ENCODE measurements at places on chromosomes 7 and 10.

DNA sequence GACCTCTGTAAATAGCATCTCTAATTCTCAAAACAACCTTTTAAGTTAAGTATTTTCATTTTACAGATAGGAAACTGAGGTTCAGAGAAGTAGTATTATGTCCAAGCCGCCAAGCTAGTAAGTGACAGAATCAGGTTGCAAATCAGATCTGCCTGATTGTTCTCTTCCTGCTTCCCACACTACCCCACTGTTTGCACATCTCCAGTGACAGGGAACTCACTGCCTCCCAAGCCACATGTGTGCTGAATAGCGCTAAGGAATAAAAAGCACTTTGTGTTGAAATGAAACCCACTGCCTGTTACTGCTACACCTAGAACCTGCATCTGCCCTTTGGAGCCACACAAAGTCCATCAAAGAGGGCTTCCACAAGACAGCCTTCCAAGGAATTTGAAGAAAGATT, 45.1 kb upstream of the WDR11 start:
- DNase-seq, result no peak

GRCh38 chr10:11516431-11516746, 95.1 kb downstream of the USP6NL start:
- DNase-seq, result no peak

GRCh38 chr7:90654718-90655427, 58.8 kb downstream of the CDK14 start:
- DNase-seq, result no peak

DNA sequence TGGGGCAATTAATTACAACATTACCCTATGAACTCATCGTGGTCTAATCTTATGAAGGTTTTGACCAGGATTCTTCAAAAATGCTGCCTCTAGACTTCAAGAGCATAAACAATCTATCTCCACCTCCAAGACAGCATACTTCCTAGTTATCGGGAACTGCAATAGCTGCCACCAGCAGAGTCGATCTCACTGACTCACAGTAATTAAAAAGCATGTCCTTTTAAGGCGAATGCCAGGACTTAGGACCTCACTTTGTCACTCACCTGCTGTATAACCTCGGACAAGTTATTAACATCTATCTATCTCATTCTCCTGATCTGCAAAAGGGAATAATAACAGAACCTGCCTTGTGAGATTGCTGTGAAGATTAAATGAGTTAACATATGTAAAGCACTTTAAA, 666.0 kb upstream of the COBL start:
- no peak for DNase-seq

- DNase-seq, result no peak
Observed at GRCh38 chr7:1735262-1735661, 65.2 kb downstream of the ELFN1 start.

DNA sequence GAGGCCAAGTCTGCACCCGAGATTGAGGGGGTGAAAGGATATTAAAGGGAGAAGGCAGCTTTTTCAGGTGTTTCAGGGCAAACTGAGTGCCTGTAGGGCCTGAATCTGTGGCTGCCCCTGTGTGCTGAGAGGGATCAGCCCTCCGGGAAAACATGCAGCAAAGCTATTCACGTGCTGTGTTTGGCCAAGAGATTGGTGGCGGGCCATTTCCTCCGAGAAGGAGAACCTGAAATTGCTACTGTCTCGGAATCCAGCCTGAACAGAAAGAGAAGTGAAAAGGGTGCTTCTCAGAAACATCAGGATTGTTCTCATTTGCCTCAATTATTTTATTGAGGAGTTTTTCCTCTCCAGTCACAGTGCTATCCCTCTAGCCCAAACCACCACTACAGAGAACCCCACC, 16.0 kb downstream of the GIMAP5 start:
- no peak for DNase-seq

DNA sequence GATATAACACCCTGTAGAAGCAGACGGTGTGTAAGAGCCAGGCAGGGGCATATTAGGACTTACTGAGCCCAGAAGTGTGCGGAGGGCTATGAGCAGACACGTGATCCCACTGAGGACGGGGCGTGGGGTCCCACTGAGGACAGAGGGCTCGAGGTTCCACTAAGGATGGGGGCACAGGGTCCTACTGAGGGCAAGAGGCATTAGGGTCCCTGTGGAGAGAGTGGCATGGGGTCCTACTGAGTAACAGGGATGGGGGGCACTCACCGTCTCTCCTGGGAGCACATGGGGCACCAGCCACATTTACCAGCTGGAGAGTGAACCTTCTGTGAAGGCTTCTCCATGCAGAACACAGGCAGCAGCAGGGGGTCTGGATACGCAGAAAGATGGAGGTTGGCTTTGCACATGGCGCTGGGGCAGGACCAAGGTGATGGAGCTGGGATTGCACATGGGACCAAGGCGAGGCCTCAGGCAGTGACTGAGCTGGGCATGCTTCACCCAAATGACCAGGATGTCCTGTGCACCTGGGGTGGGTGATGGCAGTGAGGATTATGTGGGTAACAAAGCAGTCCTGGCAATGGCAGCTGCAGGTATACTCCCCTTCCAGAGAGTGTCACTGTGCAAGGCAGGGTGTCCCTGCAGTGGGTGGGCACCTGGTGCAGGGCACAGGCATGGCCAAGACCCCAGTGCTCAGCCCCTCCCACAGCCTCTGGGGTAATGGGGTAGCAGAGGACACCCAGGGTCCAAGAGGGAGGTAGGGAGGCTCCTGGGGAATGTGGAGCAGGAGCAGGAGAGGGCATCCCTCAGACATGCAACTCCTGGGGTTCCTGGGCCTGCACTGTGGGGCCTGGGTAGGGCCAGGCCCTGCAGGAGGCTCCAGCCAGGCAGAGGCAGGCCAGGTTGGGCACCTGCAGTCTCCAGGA, 278.1 kb downstream of the TCERG1L start:
- no peak for DNase-seq

DNA sequence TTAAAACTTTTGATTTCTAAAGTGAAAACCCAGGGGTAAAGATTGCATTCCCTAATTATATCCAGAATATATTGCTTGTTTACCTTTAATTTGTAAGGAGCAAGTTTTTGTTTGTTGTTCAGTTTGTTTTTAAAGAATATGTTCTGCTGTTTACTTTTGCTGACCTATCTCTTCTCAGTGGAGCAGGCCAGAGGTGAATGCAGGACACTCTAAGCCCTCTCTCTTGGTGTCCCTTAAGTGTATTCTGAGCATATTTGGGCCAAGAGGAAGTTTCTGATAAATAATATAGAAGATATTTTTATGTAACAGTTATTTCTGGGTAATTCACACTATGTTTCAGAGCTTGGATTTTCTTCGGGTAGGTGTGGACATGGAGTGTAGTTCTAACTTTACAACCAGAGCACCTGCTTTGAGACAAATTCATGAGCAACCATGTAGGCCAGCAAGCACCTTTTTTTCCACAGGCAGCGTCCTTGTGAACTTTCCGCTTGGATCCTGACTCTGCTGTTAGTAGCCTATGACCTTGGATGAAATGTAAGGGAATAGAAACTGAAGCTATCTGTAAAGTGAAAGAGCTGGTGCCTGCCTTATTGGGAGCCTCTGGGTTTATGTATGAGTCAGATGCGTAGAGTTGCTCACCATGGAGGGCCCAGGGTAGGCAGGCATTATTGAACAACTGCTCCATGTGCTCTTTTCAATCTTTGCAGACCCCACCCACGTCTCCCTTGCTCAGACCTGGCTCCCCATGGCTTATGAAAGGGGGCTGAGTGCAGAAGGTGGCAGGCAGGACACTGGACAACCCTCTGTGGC, 16.1 kb downstream of the OGDH start:
- DNase-seq, result no peak

DNA sequence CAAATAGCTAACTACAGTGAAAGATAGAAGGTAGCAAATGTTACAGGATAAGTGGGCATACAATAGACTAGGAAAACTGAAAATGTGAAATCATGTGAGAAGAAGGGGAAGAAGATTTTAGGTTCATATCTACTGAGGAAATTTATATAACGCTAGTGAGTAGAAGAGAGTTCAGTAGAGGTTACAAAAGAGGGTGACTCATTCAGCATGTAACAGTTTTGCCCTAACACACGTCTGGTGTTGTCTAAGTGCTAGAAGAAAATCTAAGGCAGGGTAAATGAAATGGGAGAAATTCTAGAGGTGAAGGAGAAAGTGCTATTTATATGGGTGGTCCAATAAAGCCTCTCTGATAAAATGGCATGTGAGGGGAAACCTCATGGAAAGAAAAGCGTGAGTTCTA, 731.4 kb upstream of the POT1 start:
- DNase-seq, result no peak

DNA sequence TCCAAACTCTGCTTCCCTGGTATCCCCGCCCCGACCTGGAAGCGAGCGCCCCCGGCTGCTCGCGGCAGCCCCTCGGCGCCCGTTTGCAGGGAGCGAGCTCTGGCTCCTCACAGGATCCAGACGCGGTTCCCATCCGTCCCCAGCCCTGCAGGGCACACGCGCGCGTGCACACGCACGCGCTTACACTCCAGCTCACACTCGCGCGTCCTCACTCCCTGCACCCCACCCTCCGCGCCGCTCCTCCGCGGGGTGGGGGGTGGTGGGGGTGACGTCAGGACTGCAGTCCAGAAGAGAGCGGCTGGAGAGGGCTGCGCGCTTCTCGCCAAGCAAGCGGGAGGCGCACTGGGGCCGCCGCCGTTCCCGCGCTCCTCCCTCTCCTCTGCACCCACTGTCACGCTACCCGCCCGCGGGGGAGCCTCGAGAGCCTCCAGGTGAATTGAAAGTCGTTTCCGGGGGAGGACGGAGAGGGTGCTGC, 255.6 kb downstream of the OTUD1 start:
- peak; percentile 60 for DNase-seq

DNA sequence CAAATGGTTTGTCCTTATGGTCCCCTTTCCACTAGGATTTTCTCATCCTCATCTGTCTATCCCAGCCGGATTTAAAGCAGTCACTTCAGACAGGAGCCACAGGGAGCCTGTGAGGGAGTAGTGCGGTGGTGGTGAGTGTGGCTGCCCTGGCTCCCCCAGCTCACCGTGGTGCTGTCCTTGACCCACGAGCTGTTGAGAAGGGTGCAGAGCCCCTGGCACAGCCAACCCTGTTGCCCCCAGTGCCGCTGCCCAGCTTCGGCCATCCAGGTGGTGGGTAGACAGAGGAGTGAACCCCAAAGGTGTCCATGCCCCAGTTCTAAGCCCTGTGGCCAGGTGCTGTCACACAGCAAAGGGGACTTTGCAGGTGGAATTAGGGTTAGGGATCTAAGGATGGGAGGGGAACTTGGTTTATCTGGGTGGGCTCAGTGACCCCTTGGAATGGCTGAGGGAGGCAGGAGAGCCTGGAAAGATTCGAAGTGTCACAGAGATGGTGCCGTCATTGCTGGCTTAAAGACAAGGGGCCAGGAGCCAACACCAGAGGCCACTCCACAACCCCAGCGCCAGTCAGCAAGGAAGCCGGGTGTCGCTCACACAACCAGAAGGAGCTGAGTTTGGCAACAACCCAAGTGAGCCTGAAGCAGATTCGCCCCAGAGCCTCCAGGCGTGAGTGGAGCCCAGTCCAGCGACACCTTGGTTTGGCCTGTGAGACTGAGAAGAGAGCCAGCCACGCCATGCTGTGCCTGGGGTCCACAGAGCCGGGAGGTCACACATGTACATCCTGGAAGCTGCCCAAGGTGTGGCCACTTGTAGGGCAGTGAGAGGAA, 142.4 kb downstream of the ADCY1 start:
- no peak for DNase-seq

GRCh38 chr10:101818872-101819633, 809 bp upstream of the OGA start:
- peak; percentile 86 for DNase-seq

- no peak for DNase-seq
Observed at GRCh38 chr10:101047961-101048892, 13.6 kb upstream of the KAZALD1 start.

DNA sequence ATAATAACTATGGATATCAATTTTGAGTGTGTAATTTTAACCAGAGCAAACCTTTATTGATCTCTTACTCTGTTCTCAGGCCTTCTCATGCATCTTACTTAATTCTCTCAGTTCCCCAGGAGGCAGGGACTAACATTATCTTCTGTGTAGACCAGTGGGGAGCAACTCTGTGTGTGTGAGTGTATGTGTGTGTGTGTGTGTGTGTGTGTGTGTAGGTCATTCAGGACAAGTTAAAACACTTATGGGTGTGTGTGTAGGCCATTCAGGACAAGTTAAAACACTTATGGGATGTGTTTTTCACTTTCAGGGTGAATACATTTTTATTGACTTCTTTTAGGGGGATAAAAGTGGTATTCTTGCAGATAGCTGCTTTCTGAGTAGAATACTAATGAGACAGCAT, 145.0 kb downstream of the ADAM12 start:
- no peak for DNase-seq

- no peak for DNase-seq
Observed at GRCh38 chr7:81321949-81322348, 403.1 kb upstream of the SEMA3C start.

DNA sequence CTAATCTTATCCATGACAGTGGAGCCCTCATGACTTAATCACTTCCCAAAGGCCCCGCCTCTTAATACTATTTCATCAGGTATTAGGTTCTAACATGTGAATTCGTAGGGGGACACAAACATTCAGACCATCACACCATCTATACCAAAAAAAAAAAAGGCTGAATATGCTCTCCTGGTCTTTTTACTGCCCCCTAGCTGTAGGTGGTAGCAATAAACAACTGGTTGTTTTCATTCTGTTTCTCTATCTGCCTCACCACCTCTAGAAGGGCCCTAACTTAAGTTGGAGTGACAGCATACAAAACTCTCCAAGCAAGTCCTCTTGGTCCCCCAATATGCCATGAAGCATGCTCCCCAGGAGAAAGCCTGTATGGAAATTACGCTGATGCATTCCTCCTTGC, 94.1 kb downstream of the GRM8 start:
- no peak for DNase-seq

DNA sequence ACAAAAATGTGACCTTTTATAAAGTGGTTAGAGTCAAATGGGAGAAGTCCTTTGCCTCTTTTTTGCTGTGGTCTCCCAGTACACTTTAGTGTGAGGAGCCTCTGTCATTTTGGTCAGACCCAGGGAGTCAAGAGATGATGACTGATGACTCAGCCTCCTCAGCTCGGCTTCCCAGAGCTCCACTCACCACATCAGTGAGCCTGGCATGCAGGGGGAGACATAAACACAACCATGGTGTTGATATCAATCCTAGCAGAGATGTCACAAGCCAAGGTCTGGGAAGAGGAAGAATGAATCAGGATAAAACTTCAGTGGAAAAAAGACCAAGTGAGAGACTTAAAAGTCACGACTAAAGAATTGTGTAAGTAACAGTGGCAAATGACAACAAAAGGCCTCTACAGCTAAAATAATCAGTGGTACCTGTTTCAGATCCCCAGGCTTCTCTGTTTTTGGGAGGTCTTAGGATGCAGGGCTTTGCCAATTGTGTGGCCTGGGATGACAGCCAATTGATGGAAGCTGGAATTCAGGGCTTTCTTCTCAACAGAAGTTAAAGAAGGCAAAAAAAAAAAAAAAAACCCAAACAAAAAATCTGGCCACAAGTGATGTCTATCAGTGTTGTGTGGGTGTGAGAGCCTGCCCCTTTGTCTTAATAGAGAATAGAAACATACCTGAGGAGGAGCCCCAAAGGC, 50.2 kb downstream of the TFAM start:
- DNase-seq, result no peak

DNA sequence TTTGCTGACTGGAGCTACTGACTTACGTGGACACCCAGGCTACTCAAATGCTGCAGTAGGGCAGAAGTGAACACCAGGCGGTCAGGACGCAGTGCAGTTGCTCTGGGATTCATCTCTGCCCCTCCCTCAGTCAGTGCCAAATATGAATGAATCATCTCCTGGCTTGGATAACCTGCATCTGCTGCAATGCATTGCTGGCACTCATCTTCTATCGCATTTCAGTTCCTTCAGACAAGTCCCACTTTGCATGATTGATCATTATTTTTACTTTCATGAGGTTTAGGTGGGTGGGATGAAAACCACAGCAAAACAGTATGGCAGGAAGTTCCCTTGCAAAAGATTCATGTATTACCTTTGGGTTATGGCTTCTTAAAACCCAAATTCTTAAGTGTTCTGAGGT, 224.6 kb upstream of the NRP1 start:
- no peak for DNase-seq
